Stimulated activated CD4-positive, alpha-beta T cell treated with anti-CD3 and anti-CD28 coated beads, Interleukin-1b, Interleukin-23, amount 100 ng/mL, for 24 hours (primary cell): ENCODE measurements at places on chromosomes 13 and 19.

DNA sequence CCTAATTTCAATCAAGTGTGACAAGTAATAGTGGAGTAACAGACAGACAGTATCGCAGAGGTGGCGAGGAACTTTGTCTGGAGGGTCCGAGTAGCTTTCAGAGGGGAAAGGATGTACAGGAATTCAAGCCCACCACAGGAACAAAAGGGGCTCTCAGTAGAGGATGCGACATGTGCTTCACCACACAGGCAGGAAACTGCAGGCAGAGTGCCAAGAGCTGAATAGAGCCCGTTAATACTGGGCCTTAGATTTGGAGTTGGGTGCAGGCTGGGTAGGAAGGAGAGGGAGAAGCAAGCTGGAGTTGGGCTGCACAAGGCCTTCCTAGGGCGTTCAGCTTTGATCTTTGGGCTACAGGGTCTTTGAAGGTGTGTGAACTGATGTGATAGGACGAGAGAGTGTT is 1.2 kb downstream of the CCDC70 start:
- DNase-seq, result no peak

DNA sequence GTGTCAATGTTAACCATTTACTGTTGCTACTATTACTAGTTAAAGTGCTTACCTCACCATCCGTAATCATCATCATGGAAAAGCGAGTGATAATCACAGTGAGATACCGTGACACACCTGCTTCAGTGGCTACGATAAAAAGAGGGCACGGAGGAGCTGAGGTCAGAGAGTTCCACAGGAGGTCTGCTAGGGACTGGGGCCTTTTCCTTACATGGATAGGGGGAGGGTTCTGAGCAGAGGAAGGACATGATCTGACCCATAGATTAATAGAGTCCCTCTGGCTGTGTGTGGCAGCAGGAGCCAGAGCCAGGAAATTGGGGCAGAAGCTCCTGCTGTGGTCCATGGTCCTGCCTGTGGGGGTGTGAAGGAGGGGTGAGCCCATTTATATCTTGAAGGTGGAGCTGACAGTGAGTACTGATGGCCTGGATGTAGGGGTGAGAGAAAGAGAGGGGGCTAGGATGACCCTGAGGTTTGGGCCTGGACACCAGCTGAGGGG is 136.7 kb downstream of the SIPA1L3 start:
- no peak for DNase-seq

DNA sequence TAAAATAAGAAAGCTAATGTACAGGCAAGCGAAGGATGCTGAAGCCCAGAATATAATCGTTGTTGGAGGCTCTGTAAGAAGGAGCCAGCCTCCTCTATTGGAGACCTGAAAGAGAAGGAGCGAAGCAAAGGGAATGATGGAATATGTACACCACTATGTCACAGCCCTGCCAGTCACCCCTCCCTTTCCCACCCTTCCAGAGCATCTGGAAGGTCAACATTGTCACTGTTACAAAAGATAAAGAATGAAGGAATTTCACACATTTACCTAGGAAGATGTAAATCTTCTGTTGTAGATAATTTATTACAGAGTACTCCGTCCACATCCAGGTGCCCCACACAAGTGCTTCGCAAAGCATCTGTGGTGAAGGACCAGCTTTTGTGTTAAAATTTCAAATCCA is 39.7 kb upstream of the SACS start:
- no peak for DNase-seq

GRCh38 chr19:30873003-30873402 is 476.2 kb downstream of the TSHZ3 start:
- DNase-seq, result no peak
